ENCODE measurements at places on chromosomes 3 and 15.
A peak's percentile ranks its signal among the peaks of the same experiment; 100 is the strongest.

DNA sequence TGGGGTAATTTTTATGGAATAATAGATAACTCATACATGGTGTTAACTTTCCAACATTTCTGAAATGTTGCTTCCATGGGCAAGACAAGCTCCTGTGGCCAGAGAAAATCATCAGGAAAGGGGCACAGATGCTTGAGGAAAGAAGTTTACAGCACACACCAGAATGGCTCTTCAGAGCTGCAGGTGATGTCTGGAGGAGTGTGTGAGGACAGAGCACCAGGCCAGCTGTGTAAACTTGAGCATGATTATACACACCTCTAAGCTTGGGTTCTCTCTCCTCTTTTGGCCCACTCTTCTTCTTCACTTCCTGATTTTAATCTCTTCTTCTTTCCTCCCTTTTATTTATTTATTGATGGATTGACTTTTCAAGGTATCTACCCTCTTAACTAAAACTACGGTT is 676.0 kb downstream of the GRM7 start:
- no peak for DNase-seq

DNA sequence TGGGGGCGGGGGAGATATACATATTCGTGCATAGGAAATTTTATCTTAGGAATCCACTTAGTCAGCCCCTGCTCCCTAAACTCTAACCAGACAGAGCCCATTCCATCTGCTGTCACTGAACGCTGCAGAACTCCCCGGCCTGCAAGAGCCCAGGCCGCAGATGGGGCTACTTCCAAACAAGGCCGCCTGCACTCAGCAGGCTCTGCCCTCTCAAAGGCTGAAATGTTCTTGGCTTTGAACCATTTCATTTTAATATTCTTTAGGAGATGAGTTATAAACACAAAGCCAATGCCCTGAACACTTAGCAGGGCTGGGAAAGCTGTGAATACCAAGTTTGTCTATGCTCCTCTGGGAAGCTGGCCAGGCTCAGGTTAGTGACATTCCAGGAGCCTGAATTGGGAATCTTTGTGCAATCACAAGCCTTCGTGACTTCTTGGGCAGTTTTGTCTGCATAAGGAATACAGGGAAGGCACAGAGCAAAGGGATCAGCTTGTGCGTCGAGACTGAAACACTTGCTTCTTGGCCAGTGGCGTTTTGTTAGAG is 65.0 kb downstream of the SYNM start:
- DNase-seq = peak; percentile 78

DNA sequence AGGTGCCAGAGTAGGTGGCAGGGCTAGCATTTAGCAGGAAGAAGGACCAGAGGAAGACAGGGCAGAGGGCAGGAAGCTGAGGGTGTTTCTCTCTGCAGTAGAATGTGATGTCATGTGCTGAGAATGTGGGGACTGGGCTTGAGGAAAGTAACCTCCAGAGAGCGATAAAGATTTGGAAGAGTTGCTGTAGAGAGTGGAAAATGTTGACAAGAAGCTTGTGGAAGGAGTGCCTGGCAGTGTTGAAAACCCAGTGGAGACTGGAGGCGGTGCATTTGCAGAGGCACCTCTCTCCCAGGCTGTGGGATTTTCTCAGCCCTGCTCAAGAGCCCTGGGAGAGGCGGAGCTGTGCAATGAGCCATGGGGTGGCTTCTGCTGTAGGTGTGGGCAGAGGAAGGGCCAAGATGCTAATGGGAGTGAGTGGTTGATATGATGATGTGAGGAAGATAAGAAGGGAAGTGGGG is 54.8 kb downstream of the MESD start:
- no peak for DNase-seq

DNA sequence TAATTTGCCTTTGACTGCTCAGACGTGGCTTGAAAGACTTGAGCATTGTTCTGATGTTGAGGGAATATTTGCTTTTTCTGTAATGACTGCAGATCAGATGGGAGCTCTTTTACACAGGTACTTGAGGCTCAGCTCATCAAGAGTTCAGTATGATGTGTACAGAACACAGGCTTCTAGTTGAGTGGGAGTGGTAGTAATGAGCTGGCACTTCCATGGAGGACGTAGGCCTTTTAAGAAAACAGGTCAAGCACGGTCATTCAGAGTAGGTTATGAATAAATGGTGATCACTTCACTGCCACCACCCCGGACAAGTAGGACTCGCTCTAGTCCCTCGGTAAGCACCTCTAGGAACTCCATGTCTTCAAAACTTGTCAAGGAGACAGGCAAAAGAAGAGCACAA is 8.8 kb downstream of the EMC4 start:
- DNase-seq = no peak

- no peak for DNase-seq
Observed at GRCh38 chr15:26981492-26981891, 10.5 kb downstream of the GABRG3 start.

DNA sequence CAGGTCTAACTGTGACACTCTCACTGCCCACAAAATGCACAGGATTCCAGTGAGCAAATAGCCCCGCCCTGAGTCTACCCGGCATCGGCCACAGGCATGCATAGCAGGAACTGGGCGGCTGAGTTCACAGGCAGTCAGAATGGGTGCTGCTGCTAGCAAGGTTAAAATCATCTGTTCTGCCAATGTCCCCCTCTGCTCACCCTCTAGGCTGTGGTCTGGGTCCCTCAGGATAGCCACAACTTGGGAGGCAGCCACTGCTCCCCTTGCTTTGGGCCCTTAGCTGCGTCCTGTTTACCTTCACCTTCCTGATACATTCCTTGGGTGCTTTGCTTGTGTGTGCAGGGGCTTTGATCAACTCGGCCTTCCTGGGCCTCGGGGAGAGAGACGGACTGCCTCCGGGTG is 232.9 kb upstream of the RGMA start:
- no peak for DNase-seq

GRCh38 chr3:189042832-189043231 is 128.9 kb upstream of the TPRG1 start:
- DNase-seq = no peak

DNA sequence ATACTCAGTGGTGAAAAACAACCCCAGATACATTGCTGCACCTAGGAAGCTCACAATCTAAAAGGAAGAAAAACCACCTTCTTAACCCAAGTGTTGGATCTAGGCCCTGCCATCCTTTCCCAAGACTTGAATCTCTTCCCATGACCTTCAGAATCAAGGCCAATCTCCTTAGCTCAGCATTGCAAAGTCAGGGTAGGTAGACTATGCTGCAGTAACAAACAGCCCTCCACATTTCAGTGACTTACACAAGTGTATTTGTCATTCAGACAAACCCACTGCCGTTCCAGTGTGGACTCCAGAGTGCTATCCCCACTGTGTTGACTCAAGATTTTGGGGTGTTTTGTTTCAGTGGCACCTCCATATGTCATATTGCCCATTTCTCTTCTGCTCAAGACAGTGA is 278.4 kb downstream of the UACA start:
- no peak for DNase-seq
